ENCODE measurements at places on chromosomes 1 and 21. TPM values are rescaled to one million over a fixed set of nuclear protein-coding genes. Genes with fewer than 3 reads are reported as not detected.

JUN gene
- total RNA-seq, result 122 TPM

FAM3B gene
- total RNA-seq, result 0.27 TPM

DHX9 gene
- total RNA-seq, result 102 TPM

DNA sequence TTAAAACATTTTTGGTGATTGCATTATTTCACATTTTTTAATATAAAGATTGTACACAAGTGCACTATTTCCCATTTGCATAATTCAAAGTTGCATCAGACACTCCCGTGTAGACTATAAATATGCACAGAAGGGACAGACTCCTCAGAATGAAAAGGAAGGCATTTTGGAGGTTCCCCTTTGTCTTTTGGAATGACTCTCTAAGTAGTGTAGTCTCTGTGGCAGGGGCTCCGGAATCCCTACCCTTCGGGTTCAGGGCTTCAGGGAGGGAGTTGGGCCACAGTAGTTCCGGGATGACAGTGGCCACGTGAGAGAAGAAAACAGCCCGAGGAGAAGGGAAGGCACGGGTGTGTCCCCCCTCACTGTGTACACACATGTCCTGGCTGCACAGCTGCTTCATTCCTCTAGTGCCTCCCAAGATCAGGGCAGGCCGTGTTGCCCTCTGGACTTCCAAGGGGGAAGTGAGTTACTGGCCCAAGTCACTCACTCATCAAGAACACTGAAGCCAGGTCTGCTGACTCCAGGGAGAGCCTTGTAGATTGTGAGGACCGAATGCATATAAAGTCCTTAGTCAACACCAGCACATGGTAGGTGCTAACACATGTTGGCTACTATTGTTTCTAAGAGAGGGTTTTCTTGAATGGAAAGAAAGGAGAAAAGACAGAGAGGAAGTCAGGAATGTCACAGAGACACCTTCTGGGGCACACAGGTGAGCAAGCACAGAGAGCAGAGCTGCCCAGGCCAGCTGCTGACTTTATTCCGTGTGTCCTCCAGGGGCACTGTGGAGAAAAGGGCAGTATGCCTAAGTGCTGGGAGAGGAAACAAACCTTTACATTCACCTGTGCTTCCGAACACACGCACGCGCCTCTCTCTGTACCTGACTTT, 39.8 kb downstream of the LHX4 start:
- DNase-seq, result peak; percentile 62

DNA sequence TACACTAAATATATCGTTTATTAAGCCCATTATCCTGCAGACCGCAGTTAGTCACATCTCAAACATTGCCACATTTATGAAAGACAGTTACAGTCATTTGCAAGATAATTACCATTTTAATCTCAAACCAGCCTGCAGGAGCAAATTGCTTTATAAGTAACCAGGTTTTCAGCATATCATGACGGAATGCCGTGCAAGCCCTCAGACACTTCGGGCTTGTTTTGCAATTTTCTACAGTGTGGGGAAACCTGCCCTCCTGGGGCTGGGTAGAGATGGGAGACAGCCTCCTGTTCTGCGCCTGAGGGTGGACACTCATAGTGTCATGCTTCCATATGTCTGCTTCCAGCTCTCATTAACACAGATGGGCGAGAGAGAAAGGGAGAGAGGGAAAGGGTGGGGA, 563.9 kb downstream of the NPHP4 start:
- DNase-seq, result no peak

DNA sequence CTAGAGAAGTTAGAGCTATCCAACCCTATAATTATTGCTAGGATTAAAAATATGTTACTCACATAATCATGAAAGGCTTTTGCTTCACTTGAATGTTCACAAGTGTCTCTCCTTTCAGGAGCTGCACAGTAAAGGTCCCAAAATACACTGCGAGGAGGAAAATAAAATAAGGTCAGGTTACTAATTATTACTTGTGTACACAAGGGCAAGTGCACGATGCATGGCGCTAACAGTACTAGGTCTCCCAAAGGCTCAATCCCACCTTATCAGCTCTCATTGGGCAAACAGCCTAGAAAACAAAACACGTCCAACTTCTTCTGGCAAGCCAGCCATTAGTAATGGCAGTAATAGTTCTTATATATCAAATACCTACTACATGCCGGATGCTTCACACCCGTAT, 4.4 kb downstream of the SSBP3 start:
- no peak for DNase-seq

GRCh38 chr1:27037518-27037917, 24.9 kb upstream of the TENT5B start:
- DNase-seq, result no peak

DNA sequence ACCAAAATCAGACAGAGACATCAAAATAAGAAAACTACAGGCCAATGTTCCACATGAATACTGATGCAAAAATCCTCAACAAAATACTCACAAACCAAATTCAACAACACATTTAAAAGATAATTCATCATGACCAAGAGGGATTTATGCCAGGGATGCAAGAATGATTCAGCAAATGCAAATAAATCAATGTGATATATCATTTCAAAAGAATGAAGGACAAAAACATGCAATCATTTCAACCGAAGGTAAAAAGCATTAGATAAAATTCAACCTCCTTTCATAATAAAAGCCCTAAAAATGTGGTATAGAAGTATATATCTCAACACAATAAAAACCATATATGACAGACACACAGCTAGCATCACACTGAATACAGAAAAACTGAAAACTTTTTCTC, 81.5 kb upstream of the LYPLAL1 start:
- no peak for DNase-seq
